Stimulated activated CD4-positive, alpha-beta T cell treated with anti-CD3 and anti-CD28 coated beads, Interleukin-4, amount 100 ng/mL, for 48 hours (primary cell): ENCODE measurements at places on chromosomes 4 and X.

- no peak for DNase-seq
These were observed 70.0 kb downstream of the EVC start for GRCh38 chr4:5780831-5781480.

DNA sequence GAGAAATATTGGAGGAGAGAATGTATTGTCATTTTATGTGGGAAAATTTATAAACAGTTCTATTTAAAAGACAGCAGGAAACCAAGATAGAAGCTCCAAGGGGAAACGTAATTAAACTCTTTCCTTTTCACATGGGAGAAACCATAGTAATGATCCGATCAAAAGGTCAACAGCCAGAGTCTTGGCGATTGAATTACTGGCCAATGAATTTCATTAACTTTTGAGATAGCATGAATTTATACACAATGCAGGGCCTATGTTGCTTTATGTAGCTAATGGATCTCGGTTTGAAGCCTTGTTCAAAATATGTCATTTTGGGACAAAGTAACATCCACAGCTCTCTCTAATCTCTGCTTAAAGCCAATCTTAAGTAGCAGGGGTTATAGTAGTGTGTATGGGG, 897.5 kb upstream of the NDST4 start:
- DNase-seq: no peak

DNA sequence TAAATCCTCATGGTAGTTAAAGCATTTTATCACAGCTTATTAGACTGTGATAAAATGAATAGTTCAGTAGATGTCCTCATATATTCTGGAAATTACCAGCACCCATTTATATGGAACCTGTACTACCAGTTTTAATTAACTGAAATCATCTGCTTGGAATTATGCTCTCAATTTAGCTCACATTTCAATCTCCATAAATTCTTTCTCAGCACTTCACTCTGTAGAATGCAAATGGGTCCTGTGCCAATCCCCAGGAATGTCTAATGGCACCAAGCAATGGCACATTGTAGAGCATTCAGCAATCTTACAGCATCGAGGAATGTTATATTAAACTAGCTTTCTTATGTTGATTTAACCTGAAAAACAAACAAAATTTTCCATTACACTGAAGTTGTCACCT, 355.1 kb downstream of the PDHA2 start:
- no peak for DNase-seq

GRCh38 chr4:117831060-117831683, 203.1 kb upstream of the NDST3 start:
- no peak for DNase-seq

- DNase-seq: no peak
These were observed 67.4 kb upstream of the INPP4B start for GRCh38 chr4:142913461-142914030.

DNA sequence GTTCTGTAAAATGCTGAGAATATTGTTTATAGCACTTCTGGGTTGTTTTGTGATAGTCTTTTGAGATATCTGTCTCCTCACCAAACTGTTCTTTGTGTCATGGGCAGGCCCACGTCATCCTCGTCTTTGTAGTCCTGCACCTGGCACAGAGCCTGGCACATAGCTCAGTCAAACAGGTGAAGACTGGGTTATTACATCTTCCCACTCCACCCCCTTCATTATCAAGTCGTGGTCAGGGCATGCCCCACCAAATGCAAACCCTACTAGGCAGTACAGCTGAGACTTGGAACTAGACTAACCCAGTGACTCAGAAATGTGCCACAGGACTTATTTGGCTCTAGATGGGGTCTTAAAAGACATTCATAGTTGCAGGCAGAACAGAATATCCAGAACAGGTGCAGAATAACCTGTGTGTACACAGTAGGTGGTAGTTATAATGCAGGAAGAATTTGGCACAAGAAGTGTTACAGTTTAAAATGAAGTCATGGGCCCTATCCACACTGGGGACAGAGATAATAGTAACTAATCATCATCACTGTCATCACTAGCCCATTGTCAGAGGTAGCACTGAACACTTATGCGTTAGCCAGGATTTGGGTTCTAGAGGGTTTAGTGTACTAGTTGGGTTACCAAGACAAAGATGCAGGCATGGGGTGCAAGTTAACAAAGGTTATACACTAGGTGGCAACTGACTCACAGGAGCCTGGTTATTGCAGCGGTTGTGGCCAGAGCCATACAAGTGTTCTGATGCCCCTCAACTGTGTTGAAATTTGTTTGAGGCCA, 74.9 kb downstream of the TBL1X start:
- no peak for DNase-seq

DNA sequence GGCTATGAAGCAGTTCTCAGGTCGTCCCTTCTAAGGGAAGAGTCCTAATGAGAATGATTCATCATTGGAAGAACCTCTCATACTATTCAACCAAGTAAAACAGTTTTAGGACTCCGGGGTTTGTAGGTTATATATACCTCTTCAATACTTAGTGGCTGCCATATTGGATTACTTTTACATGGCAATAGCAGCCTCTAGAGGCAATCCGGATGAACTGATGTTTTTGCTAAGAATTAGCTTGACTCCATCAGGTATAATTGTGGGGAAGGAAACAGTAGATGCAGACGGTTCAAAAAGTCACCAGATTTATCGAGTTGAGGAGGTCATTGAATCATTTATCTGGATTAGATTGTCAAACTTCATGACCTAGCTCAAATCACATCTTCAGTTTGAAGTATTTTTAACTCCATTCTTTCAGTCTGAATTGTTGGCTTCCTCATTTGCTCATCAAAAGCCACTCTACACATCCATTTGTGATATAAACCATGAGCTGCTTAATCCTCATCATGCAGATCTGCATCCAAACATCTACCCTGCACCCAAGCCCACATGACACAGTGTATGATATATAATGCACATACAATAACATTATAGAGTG, 28.4 kb downstream of the GUCY1B1 start:
- no peak for DNase-seq

GRCh38 chr4:160414496-160414895, 1311.6 kb downstream of the RAPGEF2 start:
- DNase-seq: no peak

GRCh38 chrX:649166-649565, 18.6 kb downstream of the SHOX start:
- DNase-seq: no peak

GRCh38 chr4:100317032-100317864, 127.0 kb upstream of the DDIT4L start:
- DNase-seq: no peak
